ENCODE measurements at places on chromosomes 7 and 10. TPM values are rescaled to one million over a fixed set of nuclear protein-coding genes. Genes with fewer than 3 reads are reported as not detected.

The GPAM gene
- polyA plus RNA-seq = 25.1 TPM

The PRXL2A gene
- polyA plus RNA-seq = 106 TPM

The MAGI2 gene
- polyA plus RNA-seq = 12.4 TPM

The CFAP70 gene
- 57.2 TPM for polyA plus RNA-seq

The FAM20C gene
- 14.0 TPM for polyA plus RNA-seq

The PKD2L1 gene
- polyA plus RNA-seq = 4.7 TPM

The NPFFR1 gene
- polyA plus RNA-seq = 2.6 TPM

The SRGN gene
- polyA plus RNA-seq = 61.1 TPM

The VAX1 gene
- polyA plus RNA-seq = 0.47 TPM
